Hepatic stellate cell (primary cell): ENCODE measurements at places on chromosomes 11 and 22.

DNA sequence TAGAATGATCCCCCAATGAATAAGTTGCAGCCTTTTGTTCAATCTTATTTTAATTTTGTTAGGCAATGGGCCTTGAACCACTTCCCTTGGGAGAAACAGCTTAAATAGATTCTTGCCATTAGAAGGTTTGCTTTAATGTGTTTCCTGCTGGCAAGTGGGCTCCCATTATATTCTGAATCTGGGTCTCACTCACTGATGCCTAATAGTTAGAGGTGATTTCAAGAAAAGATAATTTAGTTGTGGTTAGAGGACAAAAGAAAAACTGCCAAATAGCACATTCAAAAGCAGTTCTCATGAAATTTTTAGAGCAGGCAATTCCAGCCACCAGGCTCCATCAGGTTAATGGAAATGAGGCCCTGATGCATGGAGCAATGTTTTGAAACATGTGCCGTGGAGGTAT, 362.6 kb upstream of the CHORDC1 start:
- DNase-seq, result no peak

DNA sequence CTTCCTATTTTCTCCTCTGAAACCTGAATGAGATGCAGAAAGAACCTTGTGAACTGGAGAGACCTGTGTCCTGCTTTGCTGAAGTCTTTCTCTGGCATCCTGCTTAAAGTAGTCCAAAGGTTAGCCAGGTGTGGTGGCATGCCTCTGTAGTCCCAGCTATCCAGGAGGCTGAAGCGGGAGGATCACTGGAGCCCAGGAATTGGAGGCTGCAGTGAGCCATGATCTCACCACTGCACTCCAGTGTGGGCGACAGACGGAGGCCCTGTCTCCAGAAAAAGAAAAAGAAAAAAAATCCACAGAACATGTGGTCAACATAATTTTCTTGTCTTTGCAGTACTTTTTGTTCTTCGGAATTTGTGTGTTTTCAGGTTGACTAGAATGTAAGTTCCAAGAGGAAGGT, 2.3 kb upstream of the KREMEN1 start:
- no peak for DNase-seq

DNA sequence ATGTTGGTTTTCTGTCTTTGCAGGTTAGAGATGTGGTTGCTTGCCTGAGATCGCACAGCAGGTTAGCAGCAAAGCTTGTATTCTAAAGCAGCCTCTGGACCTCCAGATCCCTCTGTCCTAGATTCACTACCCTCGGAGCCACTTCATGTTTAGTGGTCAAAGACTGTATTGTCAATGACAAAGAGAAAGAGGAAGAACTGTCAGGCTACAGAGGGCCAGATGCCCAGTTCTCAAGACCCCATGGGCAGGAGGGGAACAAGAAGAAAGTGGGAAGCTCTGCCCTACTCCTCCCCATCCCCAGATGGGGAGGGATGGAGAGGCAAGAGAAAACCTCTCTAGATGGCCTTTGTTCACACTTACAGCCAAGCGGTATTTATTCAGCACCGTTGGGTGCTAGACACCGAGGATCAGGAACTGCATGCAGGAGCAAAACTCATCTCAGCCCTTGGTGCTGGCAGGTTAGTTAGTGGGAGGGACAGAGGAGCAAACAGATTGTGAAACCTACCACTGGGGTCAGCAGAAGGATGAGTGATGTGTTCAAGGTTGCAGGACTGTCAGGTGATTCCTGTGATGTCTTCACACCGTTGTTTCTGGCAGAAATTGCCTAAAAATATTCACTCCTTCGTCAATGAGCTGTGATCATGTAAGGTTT, 38.3 kb upstream of the PTPRJ start:
- DNase-seq, result no peak

DNA sequence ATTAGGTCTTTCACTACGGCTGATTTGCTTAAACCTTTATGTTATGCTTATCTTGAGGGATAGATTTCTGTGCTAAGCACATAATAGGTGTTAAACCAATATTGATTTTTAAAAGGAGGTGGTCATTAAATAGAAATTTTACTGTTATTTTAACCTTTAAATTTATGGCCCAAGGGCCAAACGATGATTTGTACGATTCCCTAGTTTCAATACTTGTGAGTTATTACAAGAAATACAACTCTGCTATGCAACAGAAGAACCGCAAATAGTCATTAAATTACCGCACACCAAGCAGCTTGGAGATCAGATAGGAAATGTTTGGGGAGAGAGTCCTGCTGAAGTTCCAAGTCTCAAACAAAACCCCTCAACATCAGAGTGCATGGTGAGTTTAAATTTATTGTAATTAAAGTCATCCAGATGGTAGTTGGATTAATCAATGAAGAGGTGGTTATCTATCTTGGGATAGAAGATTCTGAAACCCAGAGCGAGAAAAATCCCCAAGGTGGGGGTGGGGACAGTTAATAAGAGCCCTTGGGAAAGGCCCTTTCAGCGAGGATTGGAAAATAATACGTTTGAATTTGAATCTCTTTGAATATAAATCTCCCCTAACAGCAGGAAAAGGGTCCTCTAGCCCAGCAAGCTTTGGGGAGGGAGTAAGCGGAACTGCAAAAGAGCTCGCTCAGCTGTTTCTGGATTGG, 805 bp upstream of the QSER1 start:
- DNase-seq, result peak; percentile 5

DNA sequence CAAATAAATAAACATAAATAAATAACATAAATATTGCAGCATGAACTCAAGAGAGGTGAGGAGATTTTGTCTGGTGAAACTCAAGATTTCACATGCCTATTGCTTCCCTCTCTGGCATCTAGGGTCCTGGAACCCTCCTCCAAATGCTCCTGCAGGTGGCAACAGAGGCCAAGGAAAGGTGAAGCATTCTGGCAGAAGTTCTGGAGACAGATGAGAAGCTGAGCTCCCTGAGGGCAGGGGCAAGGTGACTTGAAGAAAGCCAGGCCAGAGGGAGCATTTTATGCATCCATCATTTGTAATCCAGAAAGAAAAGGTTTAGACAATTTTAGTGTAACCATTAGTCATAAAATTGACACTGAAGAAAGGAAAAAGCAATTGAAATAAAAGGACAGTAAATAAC, 64.9 kb downstream of the ENDOD1 start:
- peak; percentile 35 for DNase-seq

GRCh38 chr22:48438096-48438495, 1389.6 kb downstream of the BRD1 start:
- DNase-seq, result no peak

- no peak for DNase-seq
Measured at GRCh38 chr11:61002598-61002997, 31.1 kb downstream of the CD6 start.

DNA sequence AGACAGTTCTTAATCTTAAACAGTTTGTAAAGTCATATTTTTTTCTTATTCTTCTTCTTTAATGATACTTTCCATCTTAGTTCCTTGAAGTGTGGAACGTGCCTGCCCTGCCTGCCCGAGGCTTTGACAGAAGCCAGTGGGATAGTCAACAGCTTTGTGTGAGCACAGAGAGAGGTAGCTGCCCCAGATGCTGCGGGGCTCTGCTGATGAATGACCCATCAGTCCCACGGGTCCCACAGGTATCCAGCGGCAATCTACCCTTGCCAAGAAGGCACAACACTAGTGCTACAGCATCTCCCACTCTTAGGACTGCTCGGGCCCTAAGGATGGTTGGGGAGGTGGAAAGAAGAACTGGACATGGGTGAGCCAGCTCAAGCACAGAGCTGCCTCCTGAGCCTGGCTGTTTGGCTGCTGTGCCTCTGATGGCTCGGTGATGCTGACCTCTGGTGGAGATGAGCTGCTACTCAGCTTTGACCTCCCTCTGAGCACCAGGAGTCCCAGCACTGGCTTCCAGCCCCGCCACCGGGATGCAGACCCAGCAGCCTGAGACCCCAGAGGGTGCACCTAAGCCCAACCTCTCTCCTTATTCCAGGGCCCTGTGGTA, 11.8 kb upstream of the APLNR start:
- peak; percentile 83 for DNase-seq

- no peak for DNase-seq
Measured at GRCh38 chr22:39134366-39135091, 18.0 kb downstream of the CBX7 start.

DNA sequence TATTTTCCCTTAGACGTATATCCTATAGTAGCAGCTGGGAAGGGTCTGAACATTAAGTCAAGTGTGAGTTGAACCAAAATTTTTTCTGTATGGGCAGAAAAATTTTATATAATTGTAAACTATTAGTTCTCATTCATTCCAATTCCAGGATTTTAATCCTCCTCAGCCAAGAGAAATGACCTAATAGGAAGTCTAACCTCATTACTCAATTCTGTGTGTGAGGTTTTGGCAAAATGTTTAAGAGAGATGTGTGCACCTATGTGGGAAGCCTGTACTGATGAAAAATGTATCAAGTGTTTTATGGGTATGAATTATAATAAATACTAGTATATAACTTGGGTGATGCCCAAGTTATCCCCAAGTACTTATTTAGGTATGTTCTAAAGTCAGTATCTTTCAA, 311.6 kb upstream of the PITPNB start:
- DNase-seq, result no peak
